ENCODE measurements at places on chromosomes 1 and 21.

DNA sequence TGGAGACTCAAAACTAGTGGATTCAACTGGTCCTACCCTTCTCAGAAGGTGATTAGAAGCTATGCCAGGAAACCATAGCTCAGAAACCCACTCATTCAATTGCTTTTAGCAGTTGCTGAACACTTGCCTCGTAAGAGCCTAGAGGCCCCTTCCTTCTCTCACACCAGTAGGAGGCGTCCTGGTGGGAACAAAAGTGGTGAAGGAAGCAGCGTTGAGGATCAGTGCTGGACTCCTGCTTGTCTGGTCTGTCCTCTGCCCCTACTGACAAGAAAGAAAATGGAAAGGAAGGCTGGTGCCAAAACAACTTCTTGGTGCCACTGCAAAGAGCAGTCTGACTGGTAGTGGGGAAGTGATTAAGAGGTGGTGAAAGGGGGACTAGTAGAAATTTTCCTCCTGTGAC lies 269.7 kb downstream of the LMO4 start:
- no peak for DNase-seq

- DNase-seq = no peak
Measured at GRCh38 chr1:34024485-34024884, 140.5 kb downstream of the CSMD2 start.

DNA sequence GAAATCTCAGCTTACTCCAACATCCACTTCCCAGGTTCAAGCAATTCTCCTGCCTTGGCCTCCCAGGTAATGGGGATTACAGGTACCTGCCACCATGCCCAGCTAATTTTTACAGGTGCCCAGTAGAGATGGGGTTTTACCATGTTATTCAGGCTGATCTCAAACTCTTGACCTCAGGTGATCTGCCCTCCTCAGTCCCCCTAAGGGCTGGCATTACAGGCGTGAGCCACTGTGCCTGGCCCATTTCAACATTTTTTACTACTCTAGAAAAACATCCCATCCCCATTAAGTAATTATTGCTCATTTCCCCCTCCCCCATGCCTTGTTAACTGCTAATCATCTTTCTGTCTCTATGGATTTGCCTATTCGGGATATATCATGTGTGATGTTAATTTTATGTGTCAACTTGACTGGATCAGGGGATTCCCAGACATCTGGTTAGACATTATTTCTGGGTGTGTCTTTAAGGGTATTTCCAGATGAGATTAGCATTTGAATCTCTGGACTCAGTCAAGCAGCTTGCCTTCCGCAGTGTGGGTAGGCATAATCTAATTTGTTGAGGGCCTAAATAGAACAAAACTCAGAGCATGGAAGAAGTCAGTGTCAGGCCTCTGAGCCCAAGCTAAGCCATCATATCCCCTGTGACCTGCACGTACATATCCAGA lies 33.0 kb upstream of the ZBTB8B start:
- DNase-seq = no peak

DNA sequence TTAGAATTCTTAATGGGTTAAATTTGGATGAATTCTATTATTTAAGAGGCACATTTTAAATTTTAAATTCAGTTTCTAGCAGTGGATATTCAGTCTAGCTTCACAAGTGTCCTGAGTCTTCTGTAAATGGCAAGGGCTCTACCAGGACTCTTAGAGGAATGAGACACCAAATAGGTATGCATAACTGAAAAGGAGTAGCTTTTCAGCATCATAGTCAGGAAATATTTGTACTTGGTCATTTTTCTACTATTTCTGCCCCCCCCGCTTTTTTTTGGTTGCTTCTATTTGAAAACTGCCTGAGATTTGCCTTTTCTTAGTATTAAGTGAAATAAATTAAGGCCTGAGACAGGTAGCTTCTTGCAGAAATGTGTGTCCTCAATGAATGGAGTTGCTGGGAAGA lies 80.2 kb downstream of the MAST2 start:
- no peak for DNase-seq

DNA sequence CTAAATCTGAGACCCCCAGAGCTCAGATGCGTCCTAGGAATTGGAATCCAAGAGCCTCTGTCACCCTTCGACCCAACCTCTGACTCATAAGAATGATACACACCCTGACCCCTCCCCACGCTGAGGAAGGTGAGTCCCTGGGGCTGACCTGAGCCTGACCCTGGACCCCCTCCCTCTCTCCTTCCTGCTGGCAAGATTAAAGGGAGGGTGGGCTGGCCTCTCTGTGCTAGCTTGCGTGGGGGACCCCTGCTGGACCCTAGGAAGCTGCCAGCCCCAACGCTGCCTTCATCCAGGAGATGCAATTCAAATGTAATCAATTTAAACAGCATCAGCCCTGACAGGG lies 627 bp downstream of the PLEKHA6 start:
- DNase-seq = no peak

DNA sequence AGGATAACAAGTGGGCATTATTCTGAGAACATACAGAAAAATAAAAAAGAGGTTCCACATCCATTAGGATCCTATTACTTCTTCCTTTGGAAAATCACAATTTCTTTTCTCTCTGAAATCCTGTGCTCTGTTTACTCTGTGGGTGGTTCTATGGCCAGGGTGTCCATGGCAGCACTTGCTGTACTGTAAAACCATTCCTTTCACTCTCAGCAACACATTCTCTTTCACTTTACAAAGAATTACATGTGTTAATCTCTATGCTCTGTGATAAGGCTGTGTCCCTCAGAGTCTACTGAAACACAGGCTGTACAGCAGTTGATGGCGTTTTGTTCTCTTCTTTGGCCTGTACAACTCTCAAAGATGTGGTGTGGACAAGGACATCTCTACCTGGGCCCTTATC lies 524.1 kb downstream of the PTBP2 start:
- DNase-seq = no peak

GRCh38 chr1:2787163-2787911 lies 14.2 kb downstream of the TTC34 start:
- DNase-seq = no peak

DNA sequence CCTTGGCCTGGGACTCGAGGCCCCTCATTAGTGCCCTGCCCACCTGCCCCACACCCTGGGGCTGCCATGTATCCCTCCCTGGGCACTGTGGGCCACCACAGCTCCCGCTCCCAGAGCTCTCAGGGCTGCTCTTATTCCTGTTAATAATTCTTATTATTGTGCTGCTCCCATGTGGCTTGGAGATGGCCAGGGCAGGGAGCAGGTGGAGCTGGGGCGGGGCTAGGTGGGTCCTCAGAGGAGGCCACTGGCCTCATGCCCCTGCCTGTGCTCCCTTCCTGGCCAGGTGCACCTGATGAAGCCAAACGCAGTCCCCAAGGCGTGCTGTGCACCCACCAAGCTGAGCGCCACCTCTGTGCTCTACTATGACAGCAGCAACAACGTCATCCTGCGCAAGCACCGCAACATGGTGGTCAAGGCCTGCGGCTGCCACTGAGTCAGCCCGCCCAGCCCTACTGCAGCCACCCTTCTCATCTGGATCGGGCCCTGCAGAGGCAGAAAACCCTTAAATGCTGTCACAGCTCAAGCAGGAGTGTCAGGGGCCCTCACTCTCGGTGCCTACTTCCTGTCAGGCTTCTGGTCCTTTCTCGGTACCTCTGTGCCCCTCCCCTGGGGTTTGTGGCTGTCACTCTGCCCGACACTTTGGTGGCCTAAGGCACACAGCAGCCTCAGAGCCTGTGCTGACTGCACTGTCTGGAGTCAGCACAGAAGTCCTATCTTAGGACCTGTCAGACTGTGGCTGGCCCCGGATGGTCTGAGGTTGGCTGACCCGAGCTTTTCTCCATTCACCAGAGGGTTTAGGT lies 34.1 kb downstream of the BMP8A start:
- DNase-seq = no peak

GRCh38 chr1:20229171-20229570 lies 42.9 kb upstream of the PLA2G2C start:
- no peak for DNase-seq

- DNase-seq = no peak
Measured at GRCh38 chr1:65896721-65897120, 104.0 kb downstream of the PDE4B start.

DNA sequence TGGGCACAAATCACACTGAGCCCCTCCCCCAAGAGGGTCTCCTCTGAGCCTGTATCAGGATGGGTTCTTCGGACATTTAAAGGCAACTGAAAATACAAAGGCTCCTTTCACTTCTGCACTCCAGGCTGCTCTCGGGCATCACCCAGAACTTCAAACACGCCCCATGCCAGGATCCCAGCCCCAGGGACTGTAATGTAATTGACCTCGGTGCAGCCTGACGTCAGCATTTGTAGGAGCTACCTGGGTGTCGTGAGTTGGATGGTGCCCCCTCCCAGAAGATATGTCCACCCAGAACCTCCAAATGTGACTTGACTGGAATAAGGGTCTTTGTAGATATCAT lies 95.2 kb downstream of the PSMG1 start:
- no peak for DNase-seq

- DNase-seq = no peak
Measured at GRCh38 chr1:79694241-79694640, 687.7 kb upstream of the ADGRL4 start.

DNA sequence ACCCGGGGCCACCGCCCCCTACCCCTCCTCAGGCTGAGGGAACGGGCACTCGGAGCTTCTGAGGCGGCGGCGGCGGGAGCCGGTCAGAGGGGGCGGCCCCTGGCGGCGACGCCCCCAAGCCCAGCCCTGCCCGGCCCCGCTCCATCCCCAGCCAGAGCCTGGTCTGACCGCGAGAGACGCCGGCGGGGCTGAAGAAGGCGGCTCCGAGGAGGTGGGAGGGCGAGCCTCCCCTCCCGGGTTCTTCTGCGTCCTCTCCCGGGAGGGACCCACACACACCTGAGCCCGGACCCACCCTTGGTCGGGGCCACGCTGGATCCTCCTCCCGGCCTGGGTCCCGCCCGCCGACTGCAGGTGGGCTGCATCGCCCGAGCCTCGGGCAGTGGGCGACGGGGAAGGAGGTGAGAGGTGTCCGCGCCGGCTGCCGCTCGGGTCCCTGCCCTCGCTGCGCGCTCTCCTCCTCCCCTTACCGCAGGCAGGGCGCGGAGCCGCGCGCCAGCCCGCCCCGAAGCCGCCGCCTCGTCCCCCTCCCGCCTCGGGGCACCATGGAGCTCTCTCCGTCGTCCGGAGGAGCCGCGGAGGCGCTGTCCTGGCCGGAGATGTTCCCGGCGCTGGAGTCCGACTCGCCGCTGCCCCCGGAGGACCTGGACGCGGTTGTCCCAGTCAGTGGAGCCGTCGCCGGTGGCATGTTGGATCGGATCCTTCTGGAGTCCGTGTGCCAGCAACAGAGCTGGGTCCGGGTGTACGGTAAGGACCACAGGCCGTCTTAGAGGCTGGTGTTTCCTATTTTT lies at the start of gene RASAL2:
Gene RASAL2, plus strand, starts transcription at position 154 of the 788 bp plus-strand sequence. Its CDS starts 389 bp downstream, at position 543.
- DNase-seq = peak; percentile 96

DNA sequence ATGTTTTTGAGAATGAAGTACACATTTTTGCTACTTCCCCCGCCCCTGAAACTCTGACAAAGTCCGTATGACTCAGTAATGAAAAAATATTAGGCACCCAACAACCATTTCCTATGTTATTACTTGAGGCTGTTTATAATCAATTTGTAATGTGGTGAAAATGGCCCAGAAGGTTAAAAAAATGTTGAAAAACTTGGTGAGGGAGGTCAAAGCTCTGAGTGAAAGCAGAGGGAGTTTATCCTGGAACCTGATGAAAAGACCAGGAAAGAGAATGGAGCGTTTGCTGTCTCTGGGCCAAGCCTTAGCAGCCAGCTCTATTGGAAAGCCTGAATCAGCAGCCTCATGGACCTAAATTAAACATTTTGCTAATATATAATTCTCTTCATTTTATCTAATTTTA lies 367.7 kb upstream of the NEGR1 start:
- no peak for DNase-seq

GRCh38 chr21:37557261-37557950 lies 190.8 kb downstream of the DYRK1A start:
- DNase-seq = no peak

- DNase-seq = no peak
Measured at GRCh38 chr1:33232716-33233115, 23.6 kb upstream of the ZNF362 start.

GRCh38 chr1:229075217-229075616 lies 195.7 kb upstream of the RAB4A start:
- no peak for DNase-seq

GRCh38 chr1:48217856-48218255 lies 4.7 kb upstream of the SLC5A9 start:
- DNase-seq = no peak

GRCh38 chr1:78277253-78277652 lies 213.5 kb upstream of the PTGFR start:
- no peak for DNase-seq

DNA sequence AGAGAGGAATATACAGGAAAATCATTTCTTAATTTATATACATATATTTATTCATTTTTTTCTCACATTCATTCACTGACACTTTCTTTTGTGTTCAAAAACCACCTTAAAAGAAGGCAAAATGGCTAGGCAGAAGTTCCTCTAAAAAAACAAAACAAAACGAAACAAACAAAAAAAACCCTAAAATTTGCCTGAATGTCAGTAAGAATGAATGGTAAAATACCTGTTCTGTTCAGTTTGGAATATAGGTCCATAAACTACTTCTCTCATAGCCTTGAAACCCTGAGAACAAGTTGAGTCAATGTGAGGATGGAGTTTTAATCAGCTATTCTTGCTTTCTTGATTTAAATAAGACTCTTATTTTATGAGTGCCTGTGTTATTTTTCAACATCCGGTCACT lies 14.7 kb upstream of the ALG6 start:
- DNase-seq = no peak

DNA sequence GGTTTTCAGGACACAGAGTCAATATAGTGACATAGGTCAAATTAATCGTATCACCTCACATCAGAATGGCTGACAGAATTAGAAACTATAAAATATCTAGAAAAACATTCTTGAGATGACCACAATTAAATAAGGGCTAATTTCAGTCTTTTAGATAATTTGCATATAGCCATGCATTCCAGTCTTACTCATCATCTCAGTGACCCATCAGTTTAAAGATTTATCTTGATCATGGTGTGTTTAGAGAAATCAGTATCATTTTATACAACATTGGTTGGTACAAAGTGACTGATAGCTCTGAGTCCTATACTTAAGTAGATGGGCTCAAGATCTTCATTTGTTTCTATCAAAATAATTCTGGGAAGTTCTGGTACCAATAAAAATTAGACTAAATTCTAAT lies 262.3 kb upstream of the SNX7 start:
- no peak for DNase-seq

DNA sequence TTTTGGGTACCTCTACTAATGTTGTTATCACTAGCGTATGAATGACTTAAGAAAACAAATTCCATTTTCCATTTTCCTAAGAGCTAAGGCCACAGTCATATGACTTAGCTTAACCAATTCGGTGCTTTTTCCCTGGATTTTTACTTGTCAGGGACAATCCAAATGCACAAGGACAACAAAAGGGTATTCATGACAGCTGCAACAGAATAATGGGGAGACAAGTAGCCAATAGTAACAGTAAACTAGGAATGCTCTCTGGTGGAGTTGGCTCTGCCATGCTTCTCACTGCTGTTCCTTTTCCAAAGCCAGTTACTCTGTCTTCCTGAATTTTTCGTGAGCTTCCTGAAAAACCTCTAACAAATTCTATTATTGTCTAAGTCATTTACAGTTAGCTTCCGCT lies 52.9 kb downstream of the LRRIQ3 start:
- DNase-seq = no peak

GRCh38 chr1:152067929-152068328 lies 20.9 kb downstream of the TCHHL1 start:
- DNase-seq = no peak

- DNase-seq = no peak
Measured at GRCh38 chr1:183612407-183612806, 22.1 kb upstream of the NCF2 start.

All from NCI-H187 (cell line).